ENCODE measurements at places on chromosomes 13 and 19.
A peak's percentile ranks its signal among the peaks of the same experiment; 100 is the strongest.

DNA sequence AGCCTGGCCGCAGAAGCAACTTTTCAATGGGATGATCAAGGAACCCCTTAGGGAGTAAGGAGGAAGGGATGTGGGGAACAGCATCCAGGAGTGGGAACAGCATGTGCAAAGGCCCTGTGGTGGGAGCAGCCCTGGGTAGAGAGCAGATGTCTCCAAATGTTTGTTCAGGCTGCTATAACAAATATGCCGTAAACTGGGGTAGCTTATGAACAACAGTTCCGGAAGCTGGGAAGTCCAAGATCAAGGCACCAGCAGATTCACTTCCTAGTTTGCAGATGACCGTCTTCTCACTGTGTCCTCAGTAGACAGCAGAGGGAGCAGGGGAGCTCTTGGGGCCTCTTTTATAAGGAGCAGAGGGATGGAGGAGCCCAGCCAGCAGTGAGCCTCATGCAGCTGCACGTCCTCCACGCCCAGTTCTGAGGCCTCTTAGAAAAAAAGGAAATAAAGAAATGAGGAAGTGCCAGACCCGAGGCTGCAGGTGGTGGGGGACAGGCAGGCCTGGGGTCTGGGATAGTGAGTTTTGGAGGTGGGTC lies 4.2 kb upstream of the LRRC25 start:
- no peak for DNase-seq

GRCh38 chr19:37966662-37967231 lies 59.7 kb downstream of the SIPA1L3 start:
- DNase-seq = no peak

DNA sequence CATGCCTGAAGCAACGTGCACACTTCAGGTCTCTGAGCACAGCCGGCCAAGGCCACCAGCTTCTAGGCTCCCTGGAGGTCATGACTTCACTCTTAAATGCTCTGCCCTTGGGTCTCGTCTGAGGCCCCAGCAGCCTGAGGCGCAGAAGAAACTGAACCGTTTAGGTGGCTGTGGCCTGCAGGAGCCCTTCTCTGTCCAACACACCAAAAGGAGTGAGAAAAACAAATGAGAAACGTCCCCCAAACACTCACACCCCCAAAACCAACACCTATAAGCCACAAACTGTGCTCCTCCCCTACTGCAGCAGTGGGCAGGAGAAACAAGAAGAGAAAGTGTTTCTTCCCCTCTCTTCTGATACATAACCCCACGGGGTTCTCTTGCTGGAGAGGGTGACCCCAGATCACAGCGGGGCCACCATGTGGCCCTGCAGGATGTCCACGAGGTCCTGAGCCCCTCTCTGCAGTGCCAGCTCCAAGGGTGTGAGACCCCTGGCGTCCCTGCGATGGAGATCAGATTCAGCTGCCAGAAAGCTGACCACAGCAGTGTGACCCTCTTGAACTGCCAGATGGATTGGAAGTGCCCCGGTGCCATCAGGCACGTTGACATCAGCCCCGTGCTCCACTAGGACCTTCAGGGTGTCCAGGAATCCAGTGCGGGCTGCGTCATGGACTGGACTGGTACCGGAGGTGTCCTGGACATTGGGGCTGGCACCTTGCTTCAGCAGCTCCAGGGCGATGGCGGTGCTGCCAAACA lies 1.0 kb upstream of the KRI1 start:
- peak; percentile 31 for DNase-seq

GRCh38 chr13:39282400-39282972 lies 244.2 kb downstream of the NHLRC3 start:
- DNase-seq = no peak

DNA sequence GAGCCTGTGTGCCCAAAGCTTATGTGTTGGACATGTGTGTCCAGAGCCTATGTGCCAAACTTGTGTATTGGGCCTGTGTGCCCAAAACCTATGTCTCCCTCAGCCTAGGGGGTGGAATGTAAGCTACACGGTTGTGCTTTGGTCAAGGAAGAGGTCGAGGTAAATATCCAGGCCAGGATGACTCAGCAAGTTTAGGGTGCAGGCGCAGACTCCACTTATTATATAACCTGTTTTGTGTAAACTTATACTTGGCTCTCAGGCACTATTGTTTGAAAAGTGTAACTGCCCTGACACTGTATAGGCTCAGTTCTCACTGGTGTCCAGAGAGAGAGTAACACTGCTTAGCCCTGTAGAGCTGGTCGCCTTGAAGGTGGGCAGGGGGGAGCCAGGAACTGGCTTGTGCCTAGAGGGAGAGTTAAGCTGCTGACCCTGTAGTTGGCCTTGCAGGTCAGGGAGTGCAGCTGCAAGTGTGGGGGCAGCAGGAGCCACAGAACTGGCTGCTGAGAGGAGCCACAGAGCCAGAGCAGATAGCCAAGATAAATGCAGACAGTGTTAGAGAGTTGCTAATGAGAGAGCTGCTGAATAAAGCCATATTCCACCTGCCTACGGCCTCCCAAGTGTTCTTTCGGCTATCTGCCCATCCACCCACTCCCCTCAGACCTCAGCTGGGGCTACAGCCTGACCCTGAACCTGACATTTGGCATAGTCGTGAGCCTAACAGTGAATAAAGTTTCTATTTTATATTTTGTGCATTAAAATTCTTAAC lies 517.2 kb upstream of the SLITRK1 start:
- DNase-seq = no peak

- DNase-seq = no peak
These were observed 19.6 kb downstream of the CELF5 start for GRCh38 chr19:3243819-3244700.

DNA sequence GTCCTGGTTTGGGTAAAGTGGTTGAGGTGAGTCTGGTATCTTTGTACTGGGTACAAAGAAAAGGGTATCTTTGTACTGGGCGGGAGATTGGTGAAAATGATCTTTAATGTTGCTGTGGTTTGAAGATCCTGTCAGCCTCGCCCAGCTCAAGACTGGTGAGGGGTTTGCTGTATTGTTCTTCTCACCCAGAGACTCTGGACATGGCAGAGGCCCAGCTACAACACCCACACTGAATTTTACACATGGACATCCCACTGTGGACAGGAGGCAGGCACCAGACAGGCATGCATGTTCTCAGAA lies 42.8 kb downstream of the TPT1 start:
- no peak for DNase-seq

DNA sequence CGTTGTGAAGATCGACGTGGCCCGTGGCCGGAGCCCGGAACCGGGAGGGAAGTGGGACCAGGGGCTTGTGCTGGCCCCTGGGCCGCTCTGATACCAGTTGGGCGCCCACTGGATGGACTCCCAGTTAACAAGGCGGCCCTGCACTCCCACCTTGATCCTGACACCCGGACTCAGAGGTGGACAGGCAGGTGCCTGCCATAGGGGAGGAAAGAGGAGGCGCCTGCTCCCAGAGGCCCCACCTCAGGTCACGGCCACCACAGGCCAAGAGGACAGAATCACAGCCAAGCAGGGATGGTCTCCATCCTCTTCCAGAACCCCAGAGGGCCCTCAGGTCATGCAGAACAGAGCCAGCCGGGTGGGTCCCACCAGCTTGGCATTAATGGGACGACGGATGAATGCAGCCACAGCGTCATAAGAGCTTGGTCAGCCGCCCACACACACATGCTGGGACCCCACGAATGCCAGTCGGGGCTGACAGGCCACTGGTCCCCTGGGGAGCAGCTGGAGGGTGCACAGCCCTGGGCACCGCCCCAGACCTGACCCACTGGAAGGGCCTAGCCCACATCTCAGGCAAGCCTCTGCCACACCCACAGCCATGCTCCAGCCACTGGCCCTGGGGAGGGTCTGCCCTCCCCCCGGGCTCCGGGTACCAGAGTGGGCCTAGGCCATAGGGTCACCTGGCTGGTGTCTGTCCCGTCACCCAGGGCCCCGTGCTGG lies 9.6 kb upstream of the KLF16 start:
- no peak for DNase-seq

DNA sequence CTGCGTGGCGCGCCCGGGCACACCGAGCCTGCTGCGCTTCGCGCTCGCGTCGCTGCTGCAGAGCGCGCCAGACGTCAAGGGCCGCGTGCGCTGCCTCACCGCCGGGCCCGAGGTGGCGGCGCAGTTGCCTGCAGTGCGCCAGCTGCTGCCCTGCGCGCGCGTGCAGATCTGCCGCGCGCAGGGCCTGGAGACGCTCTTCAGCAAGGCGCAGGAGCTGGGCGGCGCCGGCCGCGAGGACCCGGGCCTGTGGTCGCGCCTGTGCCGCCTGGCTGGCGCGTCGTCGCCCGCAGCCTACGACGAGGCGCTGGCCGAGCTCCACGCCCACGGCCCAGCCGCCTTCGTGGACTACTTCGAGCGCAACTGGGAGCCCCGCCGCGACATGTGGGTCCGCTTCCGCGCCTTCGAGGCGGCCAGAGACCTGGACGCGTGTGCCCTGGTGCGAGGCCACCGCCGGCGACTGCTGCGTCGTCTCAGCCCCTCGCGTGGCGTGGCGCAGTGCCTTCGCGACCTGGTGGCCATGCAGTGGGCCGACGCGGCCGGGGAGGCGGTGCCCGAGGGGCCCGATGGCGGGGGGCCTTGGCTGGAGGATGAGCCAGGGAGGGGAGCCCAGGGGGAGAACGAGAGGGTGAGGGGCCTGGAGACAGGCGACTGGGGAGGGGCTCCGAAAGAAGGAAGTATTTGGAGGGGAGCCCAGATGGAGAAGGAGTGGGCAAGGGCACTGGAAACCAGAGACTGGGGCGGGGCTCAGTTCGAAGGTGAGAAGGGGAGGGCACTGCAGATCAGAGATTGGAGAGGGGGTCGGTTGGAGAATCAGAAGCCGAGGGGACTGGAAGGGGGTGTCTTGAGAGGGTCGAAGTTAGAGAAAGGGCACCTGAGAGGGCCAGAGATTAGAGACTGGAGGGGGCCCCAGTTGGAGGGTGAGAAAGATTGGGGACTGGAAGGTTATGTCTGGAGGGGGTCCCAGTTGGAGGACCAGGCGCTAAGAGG lies 24.7 kb downstream of the ZSWIM9 start:
- DNase-seq = no peak

GRCh38 chr19:7743425-7743841 lies 3.9 kb downstream of the CD209 start:
- no peak for DNase-seq

GRCh38 chr13:41505209-41505835 lies 48.0 kb downstream of the RGCC start:
- DNase-seq = no peak

DNA sequence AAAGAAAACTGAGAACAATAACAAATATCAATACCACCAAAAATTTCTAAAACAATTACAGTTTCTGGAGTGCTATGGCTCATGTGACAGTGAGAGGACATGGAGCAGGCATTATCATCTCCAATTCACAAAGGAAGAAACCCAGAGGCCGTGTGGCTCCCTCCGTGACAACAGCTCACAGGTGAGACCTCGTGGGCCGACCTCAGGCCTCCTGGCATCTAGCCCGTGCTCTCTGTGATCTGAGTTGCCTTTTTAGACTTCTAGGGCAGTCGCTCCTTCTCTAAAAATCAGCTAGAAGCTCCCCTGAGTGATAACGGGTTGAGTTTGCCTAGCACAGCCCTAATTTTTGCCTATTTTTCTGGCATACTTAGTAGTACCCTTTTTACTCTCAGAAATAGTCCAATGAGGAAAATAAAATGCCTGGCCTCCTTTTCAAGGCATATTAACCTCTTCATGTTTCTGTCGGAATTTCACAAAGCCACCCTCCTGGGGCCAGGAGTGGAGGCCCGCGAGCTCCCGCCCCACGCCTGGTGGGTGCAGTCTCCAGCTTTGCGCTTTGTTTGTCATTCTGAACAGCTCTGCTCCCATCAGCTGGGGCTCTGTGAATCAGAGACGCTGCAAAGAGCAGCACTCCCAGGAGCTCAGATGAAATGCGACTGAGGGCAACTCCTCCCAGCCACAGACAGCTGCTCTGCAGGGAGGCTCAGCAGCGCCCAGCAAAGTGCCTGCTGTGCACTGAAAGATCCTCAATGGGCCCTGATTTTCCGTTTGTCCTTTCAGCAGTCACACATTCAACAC lies 292.5 kb downstream of the UQCRFS1 start:
- no peak for DNase-seq

- DNase-seq = no peak
These were observed 1090.7 kb upstream of the MIR17HG start for GRCh38 chr13:90256746-90257145.

DNA sequence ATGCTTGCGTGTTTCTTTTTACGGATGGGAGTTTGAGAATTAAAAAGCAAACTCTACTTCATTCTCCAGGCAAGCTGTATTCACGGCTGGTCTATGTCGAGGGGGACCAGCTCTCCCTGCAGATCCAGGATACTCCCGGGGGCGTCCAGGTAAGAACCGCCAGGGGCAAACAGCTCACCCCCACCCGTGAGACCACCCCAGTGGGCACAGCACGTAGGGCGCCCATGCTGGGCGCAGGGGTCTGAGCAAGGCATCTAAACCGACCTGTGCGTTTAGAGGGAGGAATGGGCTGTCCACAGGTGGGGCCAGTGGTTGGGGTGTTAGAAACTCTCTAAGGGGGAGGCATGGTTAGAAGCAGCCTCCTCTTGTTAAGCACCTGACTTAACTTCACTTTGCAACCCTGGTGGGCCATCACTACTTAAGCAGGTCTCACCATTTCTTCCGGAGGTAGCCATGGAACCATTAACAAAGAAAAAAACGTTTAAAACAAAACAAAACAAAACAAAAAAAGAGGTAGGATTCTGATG lies 1.0 kb downstream of the RASL11A start:
- DNase-seq = no peak

GRCh38 chr13:69866555-69866954 lies 241.1 kb upstream of the ATXN8OS start:
- DNase-seq = no peak

DNA sequence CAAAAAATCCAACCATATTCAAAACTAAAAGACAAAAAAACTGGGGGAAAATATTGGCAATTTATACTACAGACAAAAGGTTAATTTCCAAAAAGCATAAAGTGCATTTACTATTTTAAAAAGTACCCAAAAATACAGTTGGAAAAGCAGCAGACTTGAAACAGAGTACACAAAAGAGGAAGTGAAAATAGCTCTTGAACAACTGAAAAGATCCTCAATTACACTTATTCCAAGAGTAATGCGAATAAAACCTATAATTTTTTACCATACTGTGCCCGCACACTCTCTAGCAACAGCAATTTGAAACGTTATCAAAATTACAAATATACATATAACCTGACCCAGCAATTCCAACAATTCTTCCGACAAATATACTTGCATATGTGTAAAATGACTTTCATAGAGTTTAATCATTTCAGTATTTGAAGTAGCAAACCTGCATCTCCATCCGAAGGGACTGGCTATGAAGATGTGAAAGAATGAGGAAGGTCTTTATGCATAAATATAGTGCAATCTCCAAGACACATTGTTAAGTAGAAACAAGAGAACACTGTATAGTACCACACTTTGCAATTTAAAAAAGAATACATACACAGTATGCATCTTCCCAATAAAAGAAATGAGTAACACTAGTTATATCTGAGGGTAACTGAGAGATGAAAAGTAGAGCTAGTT lies 25.4 kb downstream of the ALG5 start:
- DNase-seq = no peak

DNA sequence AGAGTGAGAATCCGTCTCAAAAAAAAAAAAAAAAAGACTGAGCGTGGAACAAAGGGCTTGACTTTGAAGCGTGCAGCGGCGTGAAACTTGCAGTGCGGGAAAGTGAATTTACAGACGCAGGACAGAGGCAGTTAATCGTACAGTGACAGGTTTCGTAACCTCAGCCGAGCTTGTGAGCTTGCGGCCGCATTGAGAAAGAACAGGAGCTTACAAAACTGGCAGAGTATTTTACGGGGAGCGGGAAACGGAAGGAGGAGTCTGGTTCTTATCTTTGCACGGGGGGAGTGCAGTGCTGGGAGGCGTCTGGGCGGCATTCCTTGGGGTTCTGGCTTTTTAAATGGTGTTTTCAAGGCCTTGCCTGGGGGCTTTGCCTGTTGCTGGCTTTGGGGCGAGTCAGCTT lies 6.0 kb upstream of the BSG start:
- DNase-seq = no peak
